Esophagus muscularis mucosa (tissue), 4 donors: ENCODE measurements at places on chromosomes 4 and X. TPM values are rescaled to one million over a fixed set of nuclear protein-coding genes. Genes with fewer than 3 reads are reported as not detected.

Gene ATP1B4
- not detected for total RNA-seq

Gene CDKL2
- 3.0 TPM for total RNA-seq

Gene CXCL9
- 0.17 TPM for total RNA-seq

Gene GLRB
- 2.0 TPM for total RNA-seq

Gene FDCSP
- not detected for total RNA-seq

Gene C1QTNF7
- 18.8 TPM for total RNA-seq

Gene LUZP4
- not detected for total RNA-seq

Gene CAPN6
- 0.50 TPM for total RNA-seq

Gene PAGE4
- 2.1 TPM for total RNA-seq

Gene WDR17
- total RNA-seq = 3.2 TPM

Gene SYTL5
- total RNA-seq = not detected

- no peak overlapping the region for H3K27ac ChIP-seq
- no peaks in the 10 kb centered on the region for H3K27me3 ChIP-seq
- DNase-seq = no peak
- no peaks in the 10 kb centered on the region for H3K4me1 ChIP-seq
Observed at GRCh38 chr4:11976726-11977263, 548.1 kb upstream of the HS3ST1 start.

- no peak overlapping the region for H3K4me3 ChIP-seq
- H3K36me3 ChIP-seq = no peaks in the 10 kb centered on the region
- DNase-seq = no peak
- no peaks in the 10 kb centered on the region for H3K27me3 ChIP-seq
- peaks cover 39% of the 10 kb centered on the region for H3K4me1 ChIP-seq
Observed at GRCh38 chr4:10035130-10035529, 13.8 kb upstream of the SLC2A9 start.

DNA sequence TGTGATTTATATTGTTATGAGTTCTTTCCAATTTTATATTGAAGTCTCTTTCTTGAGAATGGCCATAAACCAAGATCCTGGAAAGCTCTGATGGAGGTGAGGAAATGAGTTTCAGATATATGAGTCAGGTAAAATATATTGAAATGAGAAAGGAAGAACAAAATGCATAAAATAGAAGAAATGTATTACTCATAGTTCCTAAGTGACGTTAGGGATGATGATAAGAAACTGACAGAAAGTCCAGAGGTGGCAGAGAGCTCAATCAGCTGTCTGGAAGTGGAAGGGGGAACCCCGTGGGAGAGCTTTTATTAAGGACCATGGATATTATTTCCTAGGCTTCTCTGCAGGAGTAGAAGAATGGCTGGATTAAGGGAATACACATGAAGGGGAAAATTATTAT lies 24.6 kb downstream of the UGT2B7 start:
- H3K36me3 ChIP-seq = no peaks in the 10 kb centered on the region
- DNase-seq = no peak
- no peak overlapping the region for H3K4me3 ChIP-seq
- no peak overlapping the region for H3K27ac ChIP-seq

DNA sequence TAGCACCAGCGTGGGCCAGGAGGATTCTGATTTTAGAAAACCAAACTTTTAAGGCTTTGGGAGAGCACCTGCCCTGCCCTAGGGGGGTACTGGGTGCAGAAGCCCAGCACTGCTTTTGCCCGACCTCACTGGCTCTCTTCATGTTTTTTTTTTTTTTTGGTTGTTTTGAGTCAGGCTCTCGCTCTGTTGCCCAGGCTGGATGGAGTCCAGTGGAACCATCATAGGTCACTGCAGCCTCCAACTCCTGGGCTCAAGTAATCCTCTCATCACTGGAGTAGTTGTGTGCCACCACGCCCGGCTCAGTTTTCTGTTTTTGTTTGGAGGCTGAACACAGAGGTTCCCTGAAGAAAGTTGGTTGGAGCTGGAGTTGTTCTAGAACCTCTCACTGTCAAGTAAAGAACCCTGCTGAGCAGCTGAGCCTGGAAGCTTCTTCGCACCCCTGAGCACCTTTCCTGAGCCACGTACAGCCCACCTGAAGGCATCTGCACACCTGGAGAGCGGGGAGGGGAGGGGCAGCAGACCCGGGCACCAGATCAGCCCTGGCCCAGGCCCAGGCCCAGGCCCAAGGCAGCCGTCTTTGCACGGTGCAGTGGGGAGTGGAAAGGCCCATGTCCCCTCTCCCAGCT lies 49.5 kb downstream of the SHROOM2 start:
- DNase-seq = no peak
- H3K36me3 ChIP-seq = no peaks in the 10 kb centered on the region
- H3K4me1 ChIP-seq = no peaks in the 10 kb centered on the region
- no peak overlapping the region for H3K4me3 ChIP-seq
- no peaks in the 10 kb centered on the region for H3K27me3 ChIP-seq
- H3K27ac ChIP-seq = no peak overlapping the region

DNA sequence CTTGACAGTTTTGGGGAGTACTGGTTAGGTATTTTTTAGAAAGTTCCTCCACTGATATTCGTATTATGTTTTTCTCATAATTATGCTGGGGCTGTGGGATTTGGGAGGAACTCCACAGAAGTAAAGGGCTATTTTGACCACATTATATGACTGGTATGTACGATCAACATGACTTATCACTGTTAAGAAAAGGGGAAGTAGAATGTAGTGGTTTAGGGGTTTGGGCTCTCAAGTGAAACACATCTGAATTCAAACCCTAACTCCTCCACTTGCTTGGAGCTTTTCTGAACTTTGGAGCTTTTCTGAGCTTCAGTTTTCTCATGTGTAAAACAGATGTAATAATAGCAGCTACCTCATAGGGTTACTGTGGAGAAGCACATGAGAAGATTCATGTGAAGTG lies 96.4 kb upstream of the C1GALT1C1 start:
- H3K4me3 ChIP-seq = no peak overlapping the region
- H3K36me3 ChIP-seq = no peaks in the 10 kb centered on the region
- no peaks in the 10 kb centered on the region for H3K27me3 ChIP-seq
- DNase-seq = no peak
- H3K4me1 ChIP-seq = no peaks in the 10 kb centered on the region
- H3K27ac ChIP-seq = no peak overlapping the region

GRCh38 chrX:53445977-53446376 lies 11.8 kb upstream of the HSD17B10 start:
- no peaks in the 10 kb centered on the region for H3K36me3 ChIP-seq
- H3K27ac ChIP-seq = no peak overlapping the region
- DNase-seq = no peak
- H3K27me3 ChIP-seq = no peaks in the 10 kb centered on the region

- DNase-seq = no peak
- H3K4me3 ChIP-seq = no peak overlapping the region
- H3K4me1 ChIP-seq = peaks cover 49% of the 10 kb centered on the region
- H3K27ac ChIP-seq = peak overlapping the region; percentile 27
- no peaks in the 10 kb centered on the region for H3K36me3 ChIP-seq
Observed at GRCh38 chr4:37881811-37882210, 9.1 kb upstream of the TBC1D1 start.

DNA sequence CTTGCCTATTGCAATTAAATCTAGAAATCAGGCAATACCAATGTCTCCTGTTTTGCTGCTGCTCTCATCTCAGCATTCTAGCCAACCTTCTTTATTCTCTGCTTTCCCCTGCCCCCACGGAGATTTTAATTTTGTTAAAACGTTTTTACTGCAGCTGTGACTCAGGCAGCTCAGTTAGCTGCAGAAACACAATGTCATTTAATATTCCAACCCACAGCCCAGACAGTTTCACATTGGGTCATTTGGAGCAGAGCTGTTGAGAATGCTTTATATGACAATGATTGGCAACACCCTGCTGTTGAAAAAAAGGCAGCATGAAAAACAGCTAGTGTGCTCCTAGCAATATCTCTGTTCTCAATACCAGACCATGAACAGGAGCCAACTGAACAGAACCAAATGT lies 12.6 kb upstream of the SLC10A4 start:
- no peak overlapping the region for H3K4me3 ChIP-seq
- DNase-seq = no peak
- no peaks in the 10 kb centered on the region for H3K36me3 ChIP-seq
- no peak overlapping the region for H3K27ac ChIP-seq
- H3K27me3 ChIP-seq = peaks cover 6% of the 10 kb centered on the region

DNA sequence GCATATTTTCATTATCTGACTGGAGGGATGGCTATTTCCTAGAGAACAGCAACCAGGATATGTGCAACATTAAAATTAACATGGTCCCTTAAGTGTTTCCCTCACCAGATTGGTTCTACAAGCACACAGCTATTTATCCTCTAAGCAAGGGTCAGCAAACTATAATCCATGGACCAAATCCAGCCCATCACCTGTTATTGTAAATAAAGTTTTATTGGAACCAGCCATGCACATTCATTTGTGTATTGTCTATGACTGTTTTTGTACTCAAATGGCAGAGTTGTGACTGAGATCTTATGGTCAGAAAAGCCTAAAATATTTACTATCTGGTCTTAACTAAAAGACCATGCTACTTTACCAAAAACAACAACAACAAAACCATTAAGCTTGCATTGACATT lies 77.9 kb downstream of the AMELX start:
- H3K4me3 ChIP-seq = no peak overlapping the region
- DNase-seq = no peak
- no peak overlapping the region for H3K27ac ChIP-seq
- H3K27me3 ChIP-seq = no peaks in the 10 kb centered on the region
- H3K36me3 ChIP-seq = no peaks in the 10 kb centered on the region

- no peak for DNase-seq
- H3K36me3 ChIP-seq = no peaks in the 10 kb centered on the region
- no peaks in the 10 kb centered on the region for H3K27me3 ChIP-seq
- no peak overlapping the region for H3K27ac ChIP-seq
- no peaks in the 10 kb centered on the region for H3K4me1 ChIP-seq
Observed at GRCh38 chrX:112254896-112255295, 172.3 kb upstream of the TRPC5 start.

- no peaks in the 10 kb centered on the region for H3K27me3 ChIP-seq
- H3K36me3 ChIP-seq = no peaks in the 10 kb centered on the region
- H3K4me3 ChIP-seq = no peak overlapping the region
- H3K27ac ChIP-seq = peak overlapping the region; percentile 74
- H3K4me1 ChIP-seq = peaks cover 10% of the 10 kb centered on the region
Observed at GRCh38 chrX:40866893-40867292, 131.6 kb upstream of the MED14 start.

DNA sequence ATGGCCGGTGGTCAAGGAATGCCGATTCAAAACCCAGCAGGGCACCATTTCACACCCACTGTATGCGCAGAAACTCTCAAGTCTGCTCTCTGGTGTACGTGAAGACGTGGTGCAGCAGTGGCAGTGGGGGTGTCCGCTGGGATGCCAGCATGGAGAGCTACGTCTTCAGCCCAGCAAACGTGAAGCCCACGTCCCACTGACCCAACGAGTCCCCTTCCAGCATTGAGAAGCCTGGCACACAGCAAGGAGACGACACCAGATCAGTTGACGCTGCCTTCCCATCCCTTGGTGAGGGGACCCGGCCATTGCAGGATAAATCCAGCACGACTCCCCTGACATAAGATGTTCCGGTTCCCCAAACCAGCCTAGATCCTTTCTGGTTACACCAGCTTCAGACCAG lies 2.2 kb upstream of the PLXNB3 start:
- no peak overlapping the region for H3K27ac ChIP-seq
- H3K27me3 ChIP-seq = no peaks in the 10 kb centered on the region
- peaks cover 30% of the 10 kb centered on the region for H3K4me1 ChIP-seq
- no peaks in the 10 kb centered on the region for H3K36me3 ChIP-seq
- H3K4me3 ChIP-seq = no peak overlapping the region

GRCh38 chrX:48021026-48021900 lies 14.5 kb downstream of the SPACA5 start:
- peak overlapping the region; percentile 87 for H3K27ac ChIP-seq
- H3K36me3 ChIP-seq = no peaks in the 10 kb centered on the region
- no peak for DNase-seq
- H3K4me1 ChIP-seq = peaks cover 6% of the 10 kb centered on the region
- peak overlapping the region; percentile 52 for H3K4me3 ChIP-seq

DNA sequence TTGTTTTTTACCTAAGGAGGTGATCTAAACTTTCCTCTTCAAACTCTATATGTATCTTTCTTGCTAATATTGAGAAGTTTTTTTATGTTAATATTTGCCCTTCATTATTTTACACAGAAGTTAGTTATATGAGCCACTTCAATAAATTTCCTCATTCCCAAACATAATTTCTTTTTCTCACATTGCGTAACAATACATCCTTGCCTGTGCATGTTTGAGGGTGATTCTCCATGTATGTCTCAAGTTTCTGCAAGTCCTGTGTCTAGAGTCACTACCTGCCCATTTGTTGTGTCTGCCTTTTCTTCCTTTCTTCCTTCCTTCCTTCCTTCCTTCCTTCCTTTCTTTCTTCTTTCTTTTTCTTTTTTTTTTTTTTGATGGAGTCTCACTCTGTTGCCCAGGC lies 2057.9 kb downstream of the PCDH7 start:
- no peak overlapping the region for H3K4me3 ChIP-seq
- no peaks in the 10 kb centered on the region for H3K4me1 ChIP-seq
- H3K27me3 ChIP-seq = no peaks in the 10 kb centered on the region
- H3K36me3 ChIP-seq = no peaks in the 10 kb centered on the region
- no peak for DNase-seq
- H3K27ac ChIP-seq = no peak overlapping the region

- no peak within 1 kb of the TSS for H3K4me3 ChIP-seq
- no peak for DNase-seq
- no peak within 1 kb of the TSS for H3K27ac ChIP-seq
- H3K27me3 ChIP-seq = no peaks in the 10 kb centered on the region
Observed at GRCh38 chr4:69653147-69653546, at the start of gene UGT2A1. Gene UGT2A1, minus strand, starts transcription at chr4:69653247. Its CDS starts 5,603 bp downstream, at chr4:69647644.

GRCh38 chr4:26032142-26032541 lies 118.1 kb downstream of the SMIM20 start:
- no peak overlapping the region for H3K4me3 ChIP-seq
- H3K27me3 ChIP-seq = no peaks in the 10 kb centered on the region
- H3K36me3 ChIP-seq = no peaks in the 10 kb centered on the region
- H3K27ac ChIP-seq = peak overlapping the region; percentile 78

DNA sequence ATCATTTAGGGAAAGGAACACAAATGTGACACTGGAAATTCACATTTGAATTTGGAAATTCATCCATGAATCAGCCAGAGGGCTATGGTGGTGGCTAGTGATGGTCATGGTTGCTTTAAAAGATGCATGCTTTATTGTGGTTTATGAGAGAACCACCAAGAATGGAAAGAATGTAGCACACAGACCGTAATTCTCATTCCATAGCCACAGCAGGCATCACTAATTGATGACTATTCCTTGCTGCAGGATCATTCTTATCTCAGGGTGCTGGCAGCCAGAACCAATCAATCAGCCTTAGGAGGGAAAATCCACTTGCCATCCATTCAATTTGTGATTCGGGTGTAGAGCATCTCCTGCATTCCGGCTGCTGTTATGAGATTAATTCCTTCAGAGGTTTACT lies 115.6 kb downstream of the DHRSX start:
- no peak overlapping the region for H3K27ac ChIP-seq
- H3K4me3 ChIP-seq = no peak overlapping the region
- no peaks in the 10 kb centered on the region for H3K4me1 ChIP-seq
- H3K36me3 ChIP-seq = peaks cover 10% of the 10 kb centered on the region
- no peak for DNase-seq
- H3K27me3 ChIP-seq = no peaks in the 10 kb centered on the region

- H3K27ac ChIP-seq = no peak overlapping the region
- H3K36me3 ChIP-seq = peaks cover 7% of the 10 kb centered on the region
- no peak for DNase-seq
- H3K4me3 ChIP-seq = no peak overlapping the region
Observed at GRCh38 chr4:105293360-105293759, 146.7 kb downstream of the TET2 start.
